ENCODE measurements at places on chromosomes 6 and 20.

DNA sequence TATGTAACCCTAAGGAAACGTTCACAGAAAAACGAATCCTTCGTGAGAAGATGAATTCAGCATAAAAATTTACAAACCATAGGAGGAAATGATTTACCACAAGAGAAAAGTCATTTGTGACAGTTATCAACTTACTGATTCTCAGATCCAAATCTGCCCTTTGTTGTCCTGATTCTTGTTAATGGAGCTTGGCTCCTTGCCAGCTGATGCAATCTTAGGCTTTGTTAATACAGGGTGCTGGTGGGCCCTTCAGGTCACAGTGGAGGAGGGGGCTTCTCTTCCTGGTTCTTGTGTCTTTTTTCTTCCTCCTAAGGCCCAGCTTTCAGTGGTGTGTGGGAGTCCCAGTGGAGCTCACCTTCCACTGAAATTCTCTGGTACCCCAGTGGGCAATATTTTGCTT is 108.4 kb upstream of the MAP3K7 start:
- no peak for DNase-seq

DNA sequence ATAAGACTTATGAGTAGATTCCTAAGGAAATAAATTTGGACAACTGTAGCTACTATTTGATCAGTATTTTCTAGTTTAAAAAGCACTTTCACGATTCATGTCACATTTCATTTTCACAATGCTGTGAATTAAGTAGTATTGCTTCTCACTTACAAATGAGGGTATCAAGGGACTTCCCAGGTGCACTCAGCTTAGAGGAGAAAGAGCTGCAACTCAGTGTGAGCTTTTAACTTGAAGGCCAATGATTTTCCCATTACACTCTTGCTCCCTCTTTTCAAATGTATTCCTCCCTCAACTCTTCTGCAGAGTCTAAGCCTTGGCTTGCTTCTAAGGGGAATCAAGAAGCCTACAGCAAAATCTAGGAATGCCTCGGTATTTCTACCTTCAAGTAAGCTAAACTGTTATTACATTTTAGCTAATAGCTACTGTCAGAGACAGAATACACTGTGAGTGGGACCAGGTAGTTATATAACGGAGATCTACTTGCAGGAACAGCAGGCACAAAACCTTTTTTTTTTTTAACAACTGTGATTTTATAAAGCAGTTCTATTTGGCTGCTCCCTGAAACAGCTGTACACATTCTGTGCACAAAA is 339.0 kb downstream of the SYNE1 start:
- DNase-seq: no peak

DNA sequence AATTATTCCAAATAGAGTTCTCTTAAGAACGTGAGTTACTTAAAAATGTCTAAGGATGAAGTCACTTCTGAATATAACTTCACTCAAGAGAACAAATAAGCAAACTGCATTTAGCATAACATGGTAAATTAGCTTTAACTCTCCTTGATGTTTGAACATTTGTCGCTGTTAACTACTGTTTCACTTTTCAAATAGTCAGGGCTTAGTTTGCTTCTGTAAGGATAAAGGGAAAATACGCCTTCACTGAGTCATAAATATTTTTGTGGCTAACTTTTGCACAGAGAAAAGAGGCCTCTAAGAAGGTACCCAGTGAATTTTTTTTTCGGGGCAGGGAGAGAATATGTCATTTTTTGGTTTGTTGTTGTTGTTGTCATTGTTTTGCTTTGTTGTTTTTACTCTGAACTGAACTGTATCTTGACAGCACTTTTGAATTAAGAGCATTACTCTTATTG is 8.1 kb downstream of the PTPN1 start:
- no peak for DNase-seq

- DNase-seq: no peak
These were observed 31.5 kb downstream of the RPF2 start for GRCh38 chr6:111013144-111013915.

GRCh38 chr6:7723041-7723447 is 2.9 kb upstream of the BMP6 start:
- DNase-seq: no peak

DNA sequence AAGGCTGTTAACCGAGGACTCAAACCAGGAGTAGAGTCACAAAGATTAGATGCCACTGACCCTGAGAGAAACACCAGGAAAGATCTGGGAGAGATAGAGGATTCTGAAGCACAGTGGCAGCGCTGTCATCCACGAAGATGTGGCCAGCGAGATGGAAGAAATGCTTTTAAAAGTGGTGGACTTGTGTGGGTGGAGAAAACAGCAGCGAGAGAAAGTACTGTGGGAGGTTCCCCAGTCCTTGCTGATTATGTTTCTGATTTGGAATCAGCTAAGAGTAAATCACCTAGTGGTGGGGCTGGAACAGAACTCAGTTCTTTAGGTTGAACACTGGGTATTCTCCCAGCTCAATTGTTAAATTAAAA is 435 bp upstream of the ZNF322 start:
- no peak for DNase-seq

- no peak for DNase-seq
These were observed 481.2 kb downstream of the TFAP2A start for GRCh38 chr6:9933677-9934076.

DNA sequence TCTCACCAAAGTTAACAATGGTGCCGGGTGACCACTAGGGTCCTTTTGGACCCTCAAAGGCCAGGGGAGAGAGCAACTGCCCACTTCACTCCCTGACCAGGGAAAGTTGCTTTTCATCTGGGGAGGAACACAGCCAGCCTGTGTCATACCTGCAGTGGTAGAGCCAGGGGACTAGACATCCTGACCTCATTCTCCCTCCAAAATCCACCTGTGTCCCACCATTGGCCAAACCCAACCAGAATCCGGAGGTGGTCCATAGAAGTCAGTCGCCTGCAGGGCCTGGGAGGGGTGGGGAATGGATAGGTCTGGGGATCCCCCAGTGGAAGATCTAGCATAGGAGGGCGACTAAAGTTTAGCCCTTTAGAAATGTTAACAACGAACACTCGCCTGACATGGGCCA is 12.8 kb downstream of the PFDN4 start:
- DNase-seq: no peak

DNA sequence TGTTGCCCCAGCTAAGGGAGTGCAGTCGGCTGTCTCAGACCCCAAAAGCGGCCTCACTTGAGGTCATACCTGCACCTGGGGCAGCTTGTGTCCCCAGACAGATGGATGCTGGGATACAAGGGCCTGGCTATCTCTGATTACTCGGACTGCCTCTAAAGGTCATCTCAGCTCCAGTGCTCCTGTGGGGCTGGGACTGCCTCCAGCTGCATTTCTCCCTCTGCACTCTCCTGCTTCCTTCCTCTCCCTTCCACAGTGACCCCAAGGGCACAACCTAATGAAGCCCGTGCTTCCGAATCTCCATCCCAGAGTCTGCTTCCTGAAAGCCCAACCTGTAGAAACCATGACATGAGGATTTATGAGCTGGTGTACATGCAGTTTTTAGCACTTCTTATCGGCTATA is 22.8 kb upstream of the OCSTAMP start:
- DNase-seq: no peak

- no peak for DNase-seq
These were observed 54.4 kb downstream of the SNRNP48 start for GRCh38 chr6:7644417-7644816.

DNA sequence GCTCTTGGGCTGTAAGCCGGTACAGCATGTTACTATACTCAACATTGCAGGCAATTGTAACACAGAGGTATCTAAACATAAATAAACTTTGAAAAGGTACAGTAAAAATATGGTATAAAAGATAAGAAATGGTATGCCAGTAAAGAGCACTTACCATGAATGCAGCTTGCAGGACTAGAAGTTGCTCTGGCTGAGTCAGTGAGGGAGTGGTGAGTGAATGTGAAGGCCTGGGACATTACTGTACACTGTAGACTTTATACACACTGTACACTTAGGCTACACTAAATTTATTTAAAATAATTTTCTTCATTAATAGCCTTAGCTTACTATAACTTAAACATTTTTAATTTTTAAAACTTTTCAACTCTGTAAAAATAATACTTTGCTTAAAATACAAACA is 37.8 kb upstream of the ANKEF1 start:
- no peak for DNase-seq

- no peak for DNase-seq
These were observed 39.4 kb upstream of the MYLIP start for GRCh38 chr6:16089232-16090062.

DNA sequence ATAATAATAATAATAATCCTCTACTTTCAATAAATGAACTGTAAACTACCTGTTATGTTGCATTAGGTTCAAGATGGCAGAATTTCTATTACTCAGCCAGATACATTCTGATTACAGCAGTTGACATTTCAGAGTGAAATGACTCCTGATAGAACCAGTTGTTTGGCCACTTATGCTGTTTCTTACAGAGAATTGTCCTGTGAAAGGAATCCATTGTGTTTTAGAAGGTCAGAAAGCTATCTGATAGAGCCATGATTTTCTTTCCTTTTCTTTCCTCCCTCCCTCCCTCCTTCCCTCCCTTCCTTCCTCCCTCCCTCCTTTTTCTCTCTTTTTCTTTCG is 16.6 kb downstream of the GJA10 start:
- no peak for DNase-seq

GRCh38 chr6:66291905-66292304 is 584.9 kb upstream of the EYS start:
- DNase-seq: no peak

GRCh38 chr20:14538433-14538832 is 201.0 kb upstream of the FLRT3 start:
- no peak for DNase-seq

DNA sequence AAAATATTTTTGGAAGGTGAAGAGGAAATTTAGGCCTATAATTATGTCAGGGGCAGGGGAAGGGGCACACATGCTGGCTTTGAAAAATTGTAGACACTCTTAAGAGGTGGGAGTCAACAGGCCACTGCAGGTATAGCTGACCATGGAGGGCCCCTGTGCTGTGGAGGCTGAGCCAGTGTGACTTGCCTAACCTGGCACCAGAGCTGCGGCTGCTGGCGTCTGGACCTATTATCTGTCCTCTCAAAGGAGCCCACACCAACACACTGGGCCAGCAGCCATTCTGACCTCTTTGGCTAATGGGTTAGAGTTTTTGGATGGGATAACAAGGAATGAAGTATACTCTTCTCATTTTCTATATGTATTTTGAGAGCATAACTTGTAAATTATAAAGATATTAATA is 4.5 kb downstream of the GID8 start:
- no peak for DNase-seq

Data from DMS79 (cell line).